Astrocyte of the cerebellum (primary cell): ENCODE measurements at places on chromosomes 4 and X.

DNA sequence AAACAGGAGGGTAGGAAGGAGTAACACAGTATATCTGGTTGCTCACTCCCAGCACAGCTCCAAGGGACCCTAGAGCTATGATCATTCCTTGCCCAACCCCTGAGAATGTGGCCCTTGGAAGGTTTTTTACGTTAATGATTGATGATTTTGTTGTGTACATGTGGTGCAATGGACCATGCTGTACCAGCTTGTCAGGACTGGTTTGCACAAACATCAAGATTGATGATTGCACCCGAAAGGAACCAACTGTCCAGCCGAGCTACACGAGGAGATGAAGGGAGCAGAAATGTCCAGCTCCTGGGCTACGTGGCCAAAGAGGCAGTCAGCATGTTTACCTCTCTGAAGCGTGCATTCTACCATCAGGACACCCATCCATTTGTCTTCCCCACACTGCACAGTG lies 83.2 kb upstream of the USP9X start:
- DNase-seq: no peak

DNA sequence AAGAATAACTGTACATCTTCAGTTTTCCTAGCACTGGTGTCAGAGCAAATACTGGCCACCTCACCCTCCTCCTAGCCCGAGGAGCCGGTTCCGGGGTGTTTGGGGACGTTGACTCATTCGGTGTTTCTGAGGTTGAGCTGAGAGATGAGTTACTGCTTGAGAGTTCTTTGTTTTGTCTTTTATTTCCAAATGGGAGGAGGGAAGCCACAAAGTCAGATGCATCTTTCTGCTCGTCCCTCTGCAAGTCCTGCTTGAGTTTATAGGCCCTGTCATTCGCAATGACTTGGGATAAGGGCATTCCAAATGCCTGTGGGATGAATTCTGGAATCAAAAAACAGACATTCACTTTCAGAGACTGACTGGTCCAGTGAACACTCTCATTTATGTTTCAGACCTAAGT lies 77.5 kb downstream of the HCCS start:
- no peak for DNase-seq

GRCh38 chrX:10636851-10637250 lies 16.5 kb upstream of the MID1 start:
- DNase-seq: no peak

GRCh38 chrX:10979956-10980355 lies 131.2 kb upstream of the HCCS start:
- no peak for DNase-seq

GRCh38 chrX:57178605-57179004 lies 41.4 kb upstream of the SPIN2A start:
- DNase-seq: no peak

DNA sequence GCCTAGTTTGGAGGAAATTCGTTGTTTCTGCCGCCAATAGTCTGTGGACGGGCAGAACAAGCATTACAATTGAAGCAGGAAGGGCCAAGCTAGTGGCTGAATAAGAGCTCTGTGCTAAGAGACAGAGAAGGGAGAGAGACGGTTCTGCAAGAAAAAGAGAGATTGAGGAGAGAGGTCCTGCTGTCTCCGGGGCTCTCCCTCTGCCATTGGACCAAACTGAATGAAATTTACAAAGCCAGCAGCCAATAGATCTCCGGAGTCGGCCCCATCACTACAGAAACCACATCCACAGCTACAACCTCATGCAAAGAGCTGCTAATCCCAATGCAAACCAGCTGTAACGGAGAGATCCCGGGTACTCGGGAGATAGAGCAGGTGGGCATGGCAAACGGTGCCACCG lies at the start of gene NLGN4X:
TSS of gene NLGN4X (minus strand) at position 148 of the 400 bp plus-strand sequence. CDS start 77,401 bp downstream, outside the sequence.
- no peak for DNase-seq

DNA sequence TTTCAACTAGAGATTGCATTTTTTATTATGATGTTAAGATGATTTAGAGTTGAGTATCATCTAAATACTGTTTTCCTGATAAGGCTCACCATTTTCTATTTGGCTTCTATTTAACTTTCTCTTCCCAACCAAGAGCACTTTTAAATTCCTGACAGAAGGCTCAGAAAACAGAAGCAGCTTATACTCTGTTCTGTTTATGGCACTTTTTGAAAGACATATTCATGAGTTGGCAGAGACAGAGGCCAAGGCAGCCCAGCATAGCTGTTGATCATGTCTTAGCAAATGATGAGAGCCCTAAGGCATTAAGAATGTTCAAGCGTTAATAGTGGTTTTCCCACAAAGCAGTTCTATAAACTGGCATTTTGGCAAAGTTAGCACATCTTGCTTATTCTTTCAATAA lies 330.3 kb downstream of the TRAM1L1 start:
- DNase-seq: no peak

DNA sequence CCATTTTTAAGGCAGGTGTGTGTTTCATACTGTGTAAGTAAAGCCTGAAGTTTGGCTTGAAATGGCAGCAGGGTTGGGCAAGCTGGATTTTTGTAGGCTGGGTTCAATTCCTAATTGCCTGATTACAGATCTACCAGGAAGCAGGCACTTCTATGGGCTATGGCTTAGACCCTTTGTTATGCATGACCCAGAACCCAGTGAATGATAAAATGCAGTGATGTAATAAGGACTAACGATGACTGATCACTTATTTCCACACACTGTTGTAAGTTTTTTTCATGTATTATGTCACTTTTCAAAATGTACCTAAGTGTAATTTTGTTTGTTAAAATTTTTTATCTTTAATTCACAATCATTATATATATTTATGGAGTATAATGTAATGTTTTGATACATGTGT lies 8.6 kb downstream of the LANCL3 start:
- DNase-seq: no peak
